ENCODE measurements at places on chromosomes 16 and 17.

DNA sequence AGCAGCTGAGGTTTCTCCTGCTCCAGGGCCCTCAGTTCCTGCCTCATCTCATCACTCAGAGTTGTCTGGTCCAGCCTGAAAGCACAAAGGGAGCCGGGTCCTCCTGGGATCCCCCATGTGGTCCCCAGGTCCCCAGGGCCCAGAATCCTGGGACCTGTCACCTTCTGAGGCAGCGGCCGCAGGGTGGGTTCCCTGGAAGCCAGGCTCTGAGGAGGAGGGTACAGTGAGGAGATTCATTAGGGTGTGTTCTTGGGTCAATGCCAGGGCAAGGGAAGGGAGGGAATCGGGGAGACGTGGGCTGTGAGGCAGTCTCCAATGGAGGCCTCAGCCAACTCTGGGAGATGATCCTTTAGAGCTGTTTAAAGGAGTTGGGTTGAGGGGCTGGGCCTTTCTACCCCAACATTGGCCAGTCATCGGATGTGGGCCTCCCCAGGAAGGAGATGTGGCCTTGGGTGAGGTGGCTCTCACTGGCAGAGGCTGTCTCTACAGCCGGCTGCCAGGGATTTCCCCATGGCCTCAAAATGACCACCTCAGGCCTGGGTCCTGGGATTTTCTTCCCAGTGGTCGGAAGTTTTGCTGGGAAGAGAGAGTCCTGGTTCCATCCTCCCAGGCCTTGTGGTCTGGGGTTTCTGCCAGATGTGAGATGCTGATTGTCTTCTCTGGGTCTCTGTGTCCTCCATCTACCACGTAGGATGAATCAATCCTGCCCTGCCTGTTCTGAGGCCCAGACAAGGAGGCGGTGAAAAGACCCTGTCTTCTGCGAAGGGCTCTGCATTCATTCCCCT lies 47.3 kb downstream of the NLRP1 start:
- H3K27me3 ChIP-seq = no peaks in the 10 kb centered on the region
- H3K36me3 ChIP-seq = peaks cover 19% of the 10 kb centered on the region
- no peaks in the 10 kb centered on the region for H3K4me1 ChIP-seq
- H3K27ac ChIP-seq = peak overlapping the region; percentile 47

- H3K4me3 ChIP-seq = no peak overlapping the region
- DNase-seq = peak; percentile 47
- H3K27me3 ChIP-seq = no peaks in the 10 kb centered on the region
Measured at GRCh38 chr17:68089881-68090280, 54.3 kb downstream of the KPNA2 start.

DNA sequence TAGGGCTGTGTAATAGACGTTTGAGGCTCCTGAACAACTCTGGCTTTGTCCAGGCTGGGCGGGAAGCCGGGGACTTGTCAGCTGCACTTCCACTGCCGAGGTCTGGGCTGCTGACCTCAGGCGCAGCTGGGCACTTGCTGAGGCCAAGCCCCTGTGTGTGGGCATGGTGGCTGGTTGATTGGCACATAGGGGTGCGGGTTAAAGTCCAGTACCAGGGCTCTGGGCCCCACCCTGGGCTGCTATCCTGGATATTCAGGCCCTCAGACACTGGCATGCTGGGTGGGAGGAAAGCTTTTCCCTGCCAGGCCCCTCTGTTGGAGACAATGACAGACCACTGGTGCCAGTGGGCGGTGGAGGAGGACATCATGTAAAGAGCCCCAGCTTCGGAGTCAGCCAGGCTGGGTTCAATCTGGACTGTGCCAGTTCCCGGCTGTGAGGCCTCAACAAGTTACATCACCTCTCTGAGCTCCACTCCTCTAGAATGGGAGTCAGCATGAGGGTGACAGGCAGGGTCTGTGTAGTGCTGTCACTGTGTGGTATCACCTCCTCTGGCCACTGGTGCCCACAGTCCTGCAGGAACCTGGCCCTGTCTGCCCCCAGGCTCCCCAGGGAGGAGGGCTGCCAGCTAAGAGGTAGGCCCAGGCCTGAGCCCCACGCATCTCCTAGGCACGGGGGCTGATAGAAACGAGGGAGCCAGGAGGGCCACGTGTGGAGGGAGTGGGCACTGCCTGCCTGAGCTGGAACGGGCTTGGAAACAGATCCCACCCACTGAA lies 42.5 kb downstream of the PSME3IP1 start:
- no peak overlapping the region for H3K4me3 ChIP-seq
- no peaks in the 10 kb centered on the region for H3K36me3 ChIP-seq
- DNase-seq = no peak
- no peak overlapping the region for H3K27ac ChIP-seq
- peaks cover 43% of the 10 kb centered on the region for H3K4me1 ChIP-seq
- H3K27me3 ChIP-seq = no peaks in the 10 kb centered on the region

GRCh38 chr17:78132084-78132676 lies 1.6 kb downstream of the TMC8 start:
- no peaks in the 10 kb centered on the region for H3K27me3 ChIP-seq
- H3K4me1 ChIP-seq = peaks cover 60% of the 10 kb centered on the region
- peak overlapping the region; percentile 94 for H3K4me3 ChIP-seq
- peak; percentile 77 for DNase-seq

GRCh38 chr17:8126491-8127066 lies 2.7 kb upstream of the HES7 start:
- peak overlapping the region; percentile 90 for H3K4me3 ChIP-seq
- H3K4me1 ChIP-seq = peaks cover 44% of the 10 kb centered on the region
- H3K36me3 ChIP-seq = peaks cover 2% of the 10 kb centered on the region
- H3K27me3 ChIP-seq = peaks cover 19% of the 10 kb centered on the region
- DNase-seq = peak; percentile 74

DNA sequence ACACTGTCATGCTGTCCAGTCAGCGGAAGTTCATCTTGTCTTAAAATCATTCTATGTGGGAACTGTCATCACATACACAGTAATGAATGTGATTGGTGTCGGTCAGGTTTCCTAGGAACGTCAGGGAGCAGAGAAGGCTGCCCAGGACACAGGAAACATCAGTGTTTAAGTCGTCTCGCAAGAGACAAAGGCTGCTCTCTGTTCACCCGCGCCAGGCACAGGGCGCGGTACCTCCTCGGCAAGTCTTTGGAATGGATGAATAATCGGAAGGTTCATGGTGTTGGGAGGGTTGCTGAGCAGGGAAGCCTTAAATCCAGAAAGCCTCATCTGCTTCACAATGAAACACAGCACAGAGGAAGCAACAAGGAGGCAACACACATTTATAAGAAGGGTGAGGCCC lies 148.2 kb downstream of the CPPED1 start:
- H3K4me3 ChIP-seq = no peak overlapping the region
- H3K36me3 ChIP-seq = peaks cover 5% of the 10 kb centered on the region
- DNase-seq = no peak
- peaks cover 4% of the 10 kb centered on the region for H3K27me3 ChIP-seq
- H3K4me1 ChIP-seq = no peaks in the 10 kb centered on the region

- DNase-seq = no peak
- H3K4me1 ChIP-seq = no peaks in the 10 kb centered on the region
- peaks cover 1% of the 10 kb centered on the region for H3K36me3 ChIP-seq
Measured at GRCh38 chr16:35752012-35752772, 2292.8 kb downstream of the TP53TG3F start.

GRCh38 chr17:45086865-45087503 lies 25.9 kb downstream of the NMT1 start:
- DNase-seq = no peak
- no peaks in the 10 kb centered on the region for H3K4me1 ChIP-seq
- H3K36me3 ChIP-seq = peaks cover 32% of the 10 kb centered on the region
- H3K4me3 ChIP-seq = no peak overlapping the region
- H3K27me3 ChIP-seq = no peaks in the 10 kb centered on the region
- H3K27ac ChIP-seq = no peak overlapping the region

DNA sequence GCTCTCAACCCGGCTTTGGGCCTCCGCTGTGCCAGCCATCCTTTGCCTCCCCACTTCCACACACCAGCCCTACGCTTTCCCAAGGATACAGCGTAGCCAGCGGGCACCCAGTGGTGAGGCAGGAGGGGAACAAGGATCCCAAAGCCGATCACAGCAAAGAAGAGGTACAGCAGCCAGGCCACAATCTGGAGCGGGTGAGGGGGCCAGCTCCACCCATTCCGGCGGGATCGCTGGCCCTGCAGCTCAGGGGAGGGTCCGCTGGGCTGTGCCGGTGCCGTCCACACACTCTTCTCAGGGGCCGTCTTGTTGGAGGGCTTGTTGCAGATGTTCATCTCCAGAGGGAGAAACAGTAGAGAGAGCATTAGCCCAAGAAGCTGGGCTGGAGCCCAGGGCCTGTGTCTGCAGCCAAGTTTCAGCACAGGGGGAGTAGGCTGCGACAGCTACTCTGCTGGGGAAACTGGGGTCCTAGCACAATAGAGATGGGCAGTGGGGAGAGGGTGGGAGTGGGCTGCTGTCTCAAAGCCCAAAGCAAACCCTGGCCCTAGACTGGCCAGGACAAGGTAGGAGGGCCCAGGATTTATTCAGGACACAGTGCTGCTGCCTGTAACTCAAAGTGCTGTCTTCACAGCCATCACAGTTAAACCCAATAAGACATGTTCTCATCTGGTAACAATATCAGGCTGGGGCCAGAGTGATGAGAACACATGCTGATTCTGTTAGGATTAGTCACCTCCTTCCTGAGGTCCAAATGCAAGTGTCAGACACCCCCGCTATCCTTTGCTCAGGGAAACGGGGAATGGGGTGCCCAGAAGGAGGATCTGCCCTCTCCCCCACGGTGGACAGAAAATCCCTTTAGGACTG lies 9.9 kb downstream of the ZDHHC1 start:
- H3K27me3 ChIP-seq = peaks cover 11% of the 10 kb centered on the region
- no peak for DNase-seq
- H3K36me3 ChIP-seq = no peaks in the 10 kb centered on the region
- no peaks in the 10 kb centered on the region for H3K4me1 ChIP-seq
- H3K4me3 ChIP-seq = no peak overlapping the region

- no peak overlapping the region for H3K27ac ChIP-seq
- no peak overlapping the region for H3K4me3 ChIP-seq
- H3K36me3 ChIP-seq = peaks cover 25% of the 10 kb centered on the region
- no peaks in the 10 kb centered on the region for H3K27me3 ChIP-seq
- DNase-seq = no peak
- no peaks in the 10 kb centered on the region for H3K4me1 ChIP-seq
Measured at GRCh38 chr16:53932975-53933374, 229.0 kb downstream of the FTO start.

DNA sequence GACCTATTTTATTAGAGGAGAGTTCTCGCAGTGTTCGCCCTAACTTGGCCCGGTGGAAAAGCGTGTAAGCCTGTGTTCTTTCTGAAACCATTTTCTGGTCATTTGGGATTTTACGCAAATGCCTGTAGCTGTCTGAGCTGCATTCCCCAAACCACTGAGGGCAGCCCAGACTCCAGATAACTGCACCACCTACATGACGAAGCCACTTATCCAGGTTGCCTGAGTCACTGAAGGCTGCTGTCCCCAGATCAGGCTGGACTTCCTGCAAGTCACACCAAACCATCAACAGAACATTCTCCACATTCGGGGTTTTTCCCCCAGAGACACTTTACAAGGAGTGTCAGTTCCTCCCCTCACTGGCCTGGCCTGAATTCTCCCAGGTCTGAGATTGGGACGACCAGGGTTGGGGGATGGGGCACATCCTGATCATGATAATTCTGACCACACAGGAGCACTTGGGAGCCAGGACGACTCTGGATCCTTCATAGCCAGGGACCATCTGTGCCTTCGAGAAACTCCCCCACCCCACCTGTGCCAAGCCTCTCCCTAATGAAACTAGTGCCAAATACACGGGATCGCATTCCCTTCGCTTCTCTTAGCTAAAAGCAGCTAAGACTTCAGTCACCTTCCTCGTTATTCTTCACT lies 2.3 kb downstream of the RPRML start:
- H3K36me3 ChIP-seq = no peaks in the 10 kb centered on the region
- peaks cover 7% of the 10 kb centered on the region for H3K4me1 ChIP-seq
- H3K27me3 ChIP-seq = peaks cover 41% of the 10 kb centered on the region
- H3K4me3 ChIP-seq = no peak overlapping the region

All from activated CD4-positive, alpha-beta T cell treated with anti-CD3 and anti-CD28 coated beads for 36 hours (primary cell).